ENCODE measurements at places on chromosomes 5 and 9.

- no peak for DNase-seq
Observed at GRCh38 chr5:23007236-23007635, 154.1 kb upstream of the CDH12 start.

GRCh38 chr5:175275748-175276147 is 168.2 kb downstream of the DRD1 start:
- no peak for DNase-seq

GRCh38 chr5:61802456-61802855 is 470.4 kb downstream of the ZSWIM6 start:
- DNase-seq: no peak

- DNase-seq: no peak
Observed at GRCh38 chr5:56170557-56170956, 62.6 kb downstream of the ANKRD55 start.

GRCh38 chr9:107933097-107933496 is 443.5 kb upstream of the KLF4 start:
- DNase-seq: no peak

DNA sequence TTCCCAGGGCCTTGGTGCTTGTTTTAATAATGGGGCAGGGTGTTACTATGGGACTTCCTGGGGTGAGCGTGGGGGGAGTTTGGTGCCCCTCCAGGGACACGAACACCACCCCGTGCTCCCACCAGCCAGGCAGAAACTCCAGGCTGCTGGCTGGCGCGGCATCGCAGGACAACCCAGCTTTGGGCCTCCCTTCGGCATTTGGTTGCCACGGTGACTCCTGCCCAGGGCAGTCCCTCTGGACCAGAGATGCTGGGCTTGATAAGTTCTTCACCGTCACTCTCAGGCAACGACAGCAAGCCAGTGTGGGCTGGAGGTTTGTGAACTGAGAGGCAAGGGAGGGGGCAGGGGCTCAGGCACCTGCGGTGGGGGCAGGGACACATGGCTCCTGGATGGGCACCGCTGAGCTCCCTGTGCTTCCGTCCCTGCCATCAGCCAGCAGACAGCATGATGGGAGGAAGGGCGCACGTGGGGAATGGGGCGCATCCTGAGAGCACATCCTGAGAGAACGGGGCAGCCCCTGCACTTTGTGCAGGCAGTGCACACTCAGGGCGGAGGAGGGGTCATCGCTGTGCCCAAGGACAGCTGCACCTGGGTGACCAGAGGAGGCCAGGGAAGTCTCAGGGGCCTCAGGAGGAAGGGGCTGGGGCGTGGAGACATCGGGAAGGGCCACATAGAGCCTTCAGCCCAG is 116.4 kb downstream of the RXRA start:
- no peak for DNase-seq

DNA sequence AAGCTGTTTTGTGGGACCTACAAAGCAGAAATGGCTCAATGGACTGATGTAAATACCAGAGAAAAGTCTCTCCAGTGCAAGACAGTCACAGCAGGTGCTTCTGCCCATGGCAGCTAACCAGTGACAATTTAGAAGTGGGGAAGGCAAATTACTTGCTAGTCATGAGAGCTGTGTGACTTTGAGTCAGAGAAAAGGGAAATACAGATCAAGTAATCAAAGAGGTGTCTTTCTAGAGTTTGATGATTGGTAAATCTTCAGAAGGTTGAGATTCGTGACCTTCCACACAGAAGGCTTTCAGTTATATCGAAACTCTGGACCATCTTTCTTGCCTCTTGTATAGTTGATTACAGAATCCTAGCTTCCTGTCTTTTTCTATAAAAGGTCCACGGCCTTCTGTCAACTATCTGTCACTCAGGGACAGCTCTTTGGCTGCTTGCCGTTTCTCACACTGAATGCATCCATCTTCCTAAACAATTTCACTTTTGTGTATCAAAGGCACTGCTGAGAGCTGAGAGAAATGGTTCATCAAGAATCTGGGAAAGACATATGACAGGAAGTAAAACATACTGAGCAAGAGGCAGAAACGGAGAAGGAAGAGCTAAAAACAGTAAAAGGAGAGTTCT is 993.9 kb upstream of the ACO1 start:
- no peak for DNase-seq

GRCh38 chr5:55172051-55172899 is 702 bp downstream of the CDC20B start:
- DNase-seq: no peak

GRCh38 chr5:11143456-11144267 is 382.6 kb upstream of the DAP start:
- DNase-seq: no peak

GRCh38 chr5:1952444-1953099 is 69.8 kb upstream of the IRX4 start:
- DNase-seq: no peak

GRCh38 chr9:135023088-135023785 is 64.2 kb upstream of the OLFM1 start:
- no peak for DNase-seq

DNA sequence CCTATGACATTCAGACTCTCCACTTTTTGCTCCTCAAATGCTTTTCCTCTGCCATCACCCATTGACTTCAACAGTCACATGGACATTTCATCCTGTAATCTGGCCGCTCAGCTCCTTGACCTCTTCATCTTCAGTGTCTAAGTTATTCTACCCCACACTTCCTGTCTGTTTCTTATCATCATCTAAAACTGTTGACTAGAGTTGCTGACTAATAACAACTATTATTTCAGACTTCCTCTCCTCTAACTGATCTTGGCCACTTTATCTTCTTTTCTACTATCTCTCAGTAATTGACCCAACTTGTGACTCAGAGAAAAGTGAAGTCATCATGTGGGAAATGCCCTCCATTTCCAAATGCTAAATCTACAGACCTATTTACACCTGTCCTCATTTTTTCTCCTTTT is 254.7 kb upstream of the TRPC7 start:
- no peak for DNase-seq

DNA sequence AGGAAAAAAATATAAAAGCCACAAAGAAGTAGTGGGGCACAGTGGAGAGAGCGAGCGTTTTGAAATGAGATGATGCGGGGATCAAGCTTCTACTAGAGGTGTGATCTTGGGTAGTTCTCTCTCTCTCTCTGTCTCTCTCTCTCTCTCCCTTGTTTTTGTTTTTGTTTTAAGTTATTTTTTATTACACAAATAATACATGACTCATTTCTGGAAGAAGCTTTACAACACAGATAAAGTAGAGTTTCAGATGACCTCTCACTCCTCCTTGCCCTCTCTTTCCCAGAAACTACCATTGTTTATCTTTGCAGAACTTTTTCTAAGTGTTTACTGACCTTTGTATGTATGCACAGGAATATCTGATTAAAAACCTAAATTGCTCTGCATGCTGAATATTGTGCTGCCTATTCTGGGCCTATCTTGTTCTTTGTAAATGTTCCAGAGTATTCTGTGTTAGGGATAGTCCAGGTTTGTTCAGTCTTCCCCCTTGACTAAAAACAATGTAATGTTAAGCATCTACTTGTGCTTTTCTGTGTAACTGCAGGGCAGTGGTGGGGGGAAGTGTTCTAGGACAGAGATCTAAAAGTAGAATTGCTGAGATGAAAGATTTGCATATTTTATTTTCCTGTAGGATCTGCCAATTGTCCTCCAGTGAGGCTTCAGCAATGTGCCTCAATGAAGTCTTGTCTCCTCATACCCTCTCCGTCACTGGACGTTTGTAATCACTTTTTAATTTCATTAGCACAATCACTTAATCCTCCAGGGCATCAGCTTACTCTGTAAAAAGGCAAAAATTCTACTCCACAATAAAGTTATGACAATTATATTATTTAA is 52.0 kb downstream of the FYB1 start:
- no peak for DNase-seq

GRCh38 chr5:82494942-82495341 is 216.8 kb upstream of the RPS23 start:
- no peak for DNase-seq

- DNase-seq: no peak
Observed at GRCh38 chr5:72114629-72115028, 7.4 kb downstream of the MAP1B start.

- no peak for DNase-seq
Observed at GRCh38 chr5:132679717-132680380, 6.1 kb downstream of the IL4 start.

All from stimulated activated CD4-positive, alpha-beta T cell treated with anti-CD3 and anti-CD28 coated beads, Interleukin-1b, Interleukin-23, amount 100 ng/mL, for 1 hour (primary cell).